ENCODE measurements at places on chromosomes 3 and 15.

GRCh38 chr15:77646104-77646694, 13.5 kb upstream of the LINGO1 start:
- DNase-seq: no peak

GRCh38 chr3:158085931-158086330, 20.3 kb downstream of the SHOX2 start:
- DNase-seq: no peak

GRCh38 chr15:97652700-97653167, 307.8 kb upstream of the ARRDC4 start:
- DNase-seq: no peak

- no peak for DNase-seq
Measured at GRCh38 chr3:42762046-42762724, 10.9 kb downstream of the CCDC13 start.

GRCh38 chr15:59528961-59529402, 82.6 kb upstream of the GCNT3 start:
- peak; percentile 54 for DNase-seq

GRCh38 chr3:47324278-47324865, 41.6 kb downstream of the KLHL18 start:
- no peak for DNase-seq

GRCh38 chr3:130517602-130518001, 625 bp downstream of the COL6A6 start:
- no peak for DNase-seq

DNA sequence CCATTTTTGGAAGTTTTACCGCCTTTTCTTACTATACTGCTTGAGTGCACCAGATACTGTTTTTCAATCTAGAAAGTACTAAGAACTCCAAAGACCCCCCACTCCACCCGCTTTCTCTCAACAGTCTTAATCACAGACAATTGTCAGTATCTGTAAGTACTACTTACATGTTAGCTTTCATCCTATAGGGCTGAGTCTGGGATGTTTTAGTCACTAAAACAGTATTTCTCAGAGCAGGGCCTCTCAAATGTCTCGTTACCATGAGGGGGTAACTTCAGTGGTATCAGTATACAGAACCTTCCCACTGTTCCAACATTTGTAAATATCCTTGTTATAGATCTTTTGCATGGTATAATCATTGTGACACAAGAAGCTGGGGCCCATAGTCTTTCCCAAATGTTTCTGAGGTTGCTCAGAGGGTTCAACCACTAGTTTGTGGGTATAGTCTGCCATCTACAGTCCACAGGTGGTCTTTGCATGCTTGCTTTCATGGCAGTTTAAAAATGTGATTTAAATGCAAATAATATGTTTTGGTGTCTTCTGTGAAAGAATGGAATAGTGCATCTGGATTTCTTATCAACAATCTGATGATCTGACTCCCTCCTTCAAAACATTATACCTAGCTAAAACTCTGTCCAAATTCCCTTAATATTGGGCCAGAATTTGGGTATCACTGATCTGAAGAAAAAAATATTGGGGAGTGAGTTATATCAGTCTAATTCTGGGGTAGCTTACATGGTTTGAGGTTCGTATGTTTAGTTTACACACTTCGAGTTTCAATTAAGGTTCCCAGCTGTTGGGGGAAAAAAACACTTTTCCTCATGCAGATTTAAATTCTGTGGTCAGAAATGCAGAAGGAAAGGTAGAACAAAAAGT, 18.0 kb upstream of the DNAJC13 start:
- no peak for DNase-seq

DNA sequence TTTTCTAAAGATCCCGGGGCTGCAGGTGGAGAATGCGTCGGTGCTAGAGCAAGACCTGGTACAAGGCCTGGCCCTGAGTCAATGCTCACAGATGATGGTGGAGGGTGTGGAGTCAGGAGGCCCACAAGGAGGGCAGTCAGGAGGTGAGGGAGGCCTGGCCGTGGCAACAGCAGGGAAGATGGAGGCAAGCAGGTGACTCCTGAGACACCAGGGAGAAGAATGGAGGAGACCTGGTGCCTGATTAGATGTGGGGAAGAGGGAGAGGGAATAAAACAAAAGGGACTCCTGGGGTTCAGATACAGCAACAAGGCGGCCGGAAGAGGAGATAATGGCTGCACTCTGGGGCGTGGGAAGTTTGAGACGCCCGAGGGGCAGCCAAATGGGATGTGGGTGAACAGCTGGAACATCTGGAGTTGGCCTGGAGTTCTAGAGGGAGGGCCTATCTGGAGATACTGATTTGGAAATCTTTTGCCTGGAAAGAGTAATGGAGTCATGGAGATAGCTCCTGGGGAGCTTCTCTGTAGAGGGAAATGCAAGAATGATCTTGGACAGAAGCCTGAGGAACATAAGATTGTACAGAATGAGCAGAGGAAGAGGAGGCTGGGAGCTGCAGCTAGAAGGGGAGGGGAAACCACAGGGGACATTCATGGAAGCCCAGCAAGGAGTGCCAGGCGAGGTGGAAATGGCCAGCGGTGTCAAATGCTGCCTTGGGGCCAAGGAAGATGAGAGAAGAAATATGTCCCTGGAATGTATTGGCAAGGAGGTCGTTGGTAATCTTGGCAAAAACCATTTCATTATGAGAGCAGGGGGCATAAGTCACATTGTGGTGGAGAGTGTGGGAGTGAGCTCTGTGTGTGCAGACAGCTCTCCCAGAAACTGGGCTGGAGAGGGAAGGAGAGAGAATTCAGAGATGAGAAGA, 67.5 kb upstream of the CORO2B start:
- DNase-seq: no peak

- no peak for DNase-seq
Measured at GRCh38 chr3:190048932-190049441, 71.7 kb downstream of the P3H2 start.

DNA sequence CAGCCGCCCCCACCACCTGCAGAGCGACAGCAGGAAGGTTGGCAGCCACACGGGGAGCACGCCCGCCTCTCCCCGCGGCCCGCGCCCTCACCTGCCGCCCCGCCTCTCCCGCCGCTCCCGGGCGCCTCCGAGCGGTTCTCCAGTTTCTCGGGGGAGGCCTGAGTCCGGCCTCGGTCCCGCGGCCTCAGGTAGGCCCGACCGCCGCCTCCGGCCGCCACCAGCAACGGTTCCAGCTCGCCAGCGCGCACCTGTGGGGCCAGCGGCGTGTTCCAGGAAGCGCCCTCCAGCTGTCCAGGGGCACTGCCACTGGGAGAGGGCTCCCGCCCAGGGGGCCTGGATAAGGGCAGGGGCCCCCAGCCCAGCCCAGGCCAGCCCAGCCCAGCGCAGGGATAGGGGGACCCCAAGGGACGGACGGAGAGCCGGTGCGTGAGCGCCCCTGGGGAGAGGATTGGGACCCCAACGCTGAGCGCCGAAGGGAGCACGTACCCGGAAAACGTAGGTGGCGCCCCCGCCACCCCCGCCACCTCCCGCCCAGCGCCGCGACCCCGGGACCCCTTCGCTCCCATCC, 2.2 kb downstream of the LTK start:
- no peak for DNase-seq

- DNase-seq: no peak
Measured at GRCh38 chr3:8835385-8835784, 66.0 kb upstream of the OXTR start.

- DNase-seq: no peak
Measured at GRCh38 chr3:141812084-141812483, 48.9 kb downstream of the GRK7 start.

DNA sequence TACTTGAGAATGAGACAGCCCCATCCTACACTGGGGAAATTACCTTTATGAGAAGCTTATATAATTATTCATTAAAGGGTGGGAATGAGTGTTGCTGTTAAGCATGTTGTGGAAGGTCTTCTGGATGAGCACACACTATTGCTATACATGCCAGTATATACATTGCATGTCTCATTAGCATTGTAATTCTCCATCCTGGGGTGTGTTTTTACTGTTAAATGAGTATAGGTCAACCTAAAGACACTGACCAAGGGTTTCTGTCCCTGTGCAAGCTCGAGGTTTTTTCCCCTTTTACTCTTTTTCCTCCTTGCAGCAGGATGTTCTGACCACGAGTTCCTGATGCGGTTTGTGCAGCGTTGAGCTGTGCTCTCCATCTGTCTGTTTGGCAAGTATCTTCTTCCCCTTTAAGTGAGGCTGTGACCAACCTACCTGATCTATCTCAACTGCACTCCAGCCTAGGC, 7.2 kb upstream of the IVD start:
- no peak for DNase-seq

GRCh38 chr15:36595611-36596010, 16.2 kb downstream of the CDIN1 start:
- no peak for DNase-seq

- peak; percentile 39 for DNase-seq
Measured at GRCh38 chr3:50324351-50325112, 2.0 kb upstream of the HYAL2 start.

DNA sequence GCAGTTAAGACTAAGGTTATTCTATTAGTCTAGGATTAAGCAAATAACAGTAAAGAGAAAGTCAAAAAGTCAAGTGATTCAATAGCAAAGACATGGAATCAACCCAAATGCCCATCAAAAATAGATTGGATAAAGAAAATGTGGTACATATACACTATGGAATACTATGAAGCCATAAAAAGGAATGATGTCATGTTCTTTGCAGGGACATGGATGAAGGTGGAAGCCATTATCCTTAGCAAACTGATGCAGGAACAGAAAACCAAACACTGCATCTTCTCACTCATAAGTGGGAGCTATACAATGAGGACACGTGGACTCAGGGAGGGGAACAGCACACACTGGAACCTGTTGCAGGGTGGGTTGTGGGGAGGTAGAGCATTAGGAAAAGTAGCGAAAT, 29.0 kb downstream of the UNC13C start:
- DNase-seq: no peak

- no peak for DNase-seq
Measured at GRCh38 chr3:31668242-31668641, 135.5 kb downstream of the STT3B start.

- DNase-seq: no peak
Measured at GRCh38 chr3:45544024-45544716, 50.4 kb upstream of the LIMD1 start.

DNA sequence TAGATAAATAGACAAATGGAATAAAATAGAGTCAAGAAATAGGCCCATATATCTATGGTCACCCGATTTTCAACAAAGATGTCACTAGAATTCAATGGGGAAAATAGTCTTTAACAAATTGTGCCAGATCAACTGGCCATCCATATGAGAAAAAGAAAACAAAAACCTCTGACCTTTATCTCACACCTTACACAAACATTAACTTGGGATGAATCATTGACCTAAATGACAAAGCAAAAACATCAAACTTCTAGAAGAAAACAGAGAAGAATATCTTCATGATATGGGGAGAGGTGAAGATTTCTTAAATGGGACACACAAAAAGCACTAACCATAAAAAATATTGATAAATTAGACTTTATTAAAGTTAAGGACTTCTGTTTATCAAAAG, 31.9 kb downstream of the ITGA11 start:
- DNase-seq: no peak

DNA sequence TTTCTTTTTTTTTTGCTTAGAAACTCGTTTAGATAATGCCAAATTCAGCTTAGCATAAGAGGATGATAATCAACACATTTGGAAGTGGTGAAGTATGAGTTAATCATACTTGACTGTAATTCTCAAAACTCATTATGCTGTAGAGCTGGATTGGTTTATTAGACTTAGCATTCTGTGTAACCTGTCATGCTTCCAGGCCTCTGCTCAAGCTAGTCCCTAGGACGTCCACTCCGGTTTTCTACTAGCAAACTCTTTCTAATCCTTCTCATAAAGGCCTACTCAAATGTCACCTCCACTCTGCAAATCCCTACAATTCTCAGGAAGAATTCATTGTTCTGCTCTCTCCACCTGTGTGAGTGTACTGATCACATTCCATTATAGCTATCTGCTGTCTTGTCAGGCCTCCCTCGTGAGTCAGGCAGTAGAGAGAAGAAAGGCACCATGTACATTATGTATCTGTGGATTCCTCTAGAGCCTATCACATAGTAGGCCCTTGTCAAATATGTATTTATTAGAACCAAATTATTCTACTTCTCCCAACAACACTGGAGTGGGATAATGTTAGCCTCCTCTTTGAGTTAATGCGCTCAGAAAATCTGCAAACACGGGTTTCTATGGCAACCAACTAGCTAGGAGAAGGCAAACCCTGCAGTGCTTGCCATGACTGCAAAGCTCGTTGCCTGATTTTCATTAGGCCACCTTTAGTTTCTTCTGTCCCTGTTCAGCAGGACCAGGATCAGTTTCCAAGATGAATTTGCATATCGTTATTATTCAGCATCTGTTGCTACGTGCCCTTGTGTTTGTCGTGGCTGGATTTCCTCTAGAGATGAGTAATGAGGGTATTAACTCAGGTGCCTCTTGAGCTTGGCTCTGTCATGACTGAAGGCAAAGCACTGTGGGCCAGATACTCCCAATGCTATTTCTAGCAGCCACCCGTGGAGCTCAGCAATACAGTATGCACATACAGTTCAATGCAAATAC, 30.7 kb downstream of the ATP13A5 start:
- DNase-seq: no peak

GRCh38 chr3:12193485-12194165, 34.9 kb upstream of the TIMP4 start:
- DNase-seq: no peak

DNA sequence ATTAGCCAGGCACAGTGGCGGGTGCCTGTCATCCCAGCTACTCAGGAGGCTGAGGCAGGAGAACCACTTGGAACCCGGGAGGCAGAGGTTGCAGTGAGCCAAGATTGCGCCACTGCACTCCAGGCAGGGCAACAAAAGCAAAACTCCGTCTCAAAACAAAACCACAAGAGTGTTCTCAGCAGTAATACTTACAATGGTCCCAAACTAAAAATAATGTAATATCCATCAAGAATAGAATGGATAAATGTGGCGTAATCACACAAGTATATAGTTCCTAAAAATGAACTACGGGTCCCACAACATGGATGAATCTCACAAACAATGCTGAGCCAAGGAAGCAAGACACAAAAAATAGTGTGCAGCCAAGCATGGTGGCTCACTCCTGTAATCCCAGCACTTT, 39.2 kb downstream of the STAG1 start:
- no peak for DNase-seq

DNA sequence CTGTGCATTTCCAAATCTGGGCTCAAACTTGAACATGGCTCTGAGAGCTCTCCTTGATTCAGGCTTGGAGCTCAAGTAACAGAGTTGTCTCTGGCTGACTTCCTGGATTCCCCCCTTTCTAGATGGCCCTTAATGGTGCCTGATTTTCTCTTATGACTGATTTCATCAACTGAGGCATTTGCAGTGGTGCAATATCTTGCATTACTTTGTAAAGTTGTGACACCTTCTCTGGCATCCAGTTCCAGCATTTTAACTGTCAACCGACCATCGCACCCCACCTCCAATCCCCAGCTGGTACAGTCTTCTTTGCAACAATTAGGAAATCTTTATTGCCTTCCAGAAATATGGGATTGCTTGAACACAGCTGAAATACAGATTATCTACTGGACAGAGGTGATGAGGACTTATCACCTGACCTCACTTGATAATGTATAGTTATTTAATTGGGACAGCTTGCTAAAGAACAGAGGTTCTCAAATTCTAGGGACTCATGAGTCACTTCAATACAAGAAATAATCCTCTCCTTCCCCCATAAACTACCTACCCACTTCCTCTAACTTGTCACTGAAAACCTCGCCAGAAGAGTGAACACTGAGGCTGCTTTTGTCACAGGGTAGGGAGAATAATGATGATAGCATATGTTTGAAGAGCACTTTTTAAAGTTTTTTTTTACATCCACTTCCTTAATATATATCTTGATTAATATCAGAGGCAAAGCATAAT, 41.8 kb downstream of the FILIP1L start:
- DNase-seq: no peak
